ENCODE measurements at places on chromosomes 12 and 14. TPM values are rescaled to one million over a fixed set of nuclear protein-coding genes. Genes with fewer than 3 reads are reported as not detected.
A peak's percentile ranks its signal among the peaks of the same experiment; 100 is the strongest.

GRCh38 chr12:98417266-98417665 lies 98.1 kb upstream of the TMPO start:
- no peaks in the 10 kb centered on the region for H3K27me3 ChIP-seq
- DNase-seq = no peak
- H3K4me1 ChIP-seq = peaks cover 17% of the 10 kb centered on the region
- H3K4me3 ChIP-seq = no peak overlapping the region

- no peaks in the 10 kb centered on the region for H3K4me1 ChIP-seq
- no peak for DNase-seq
- H3K4me3 ChIP-seq = no peak overlapping the region
- H3K27me3 ChIP-seq = no peaks in the 10 kb centered on the region
- H3K27ac ChIP-seq = no peak overlapping the region
Observed at GRCh38 chr12:46743456-46743855, 82.3 kb downstream of the SLC38A4 start.

DNA sequence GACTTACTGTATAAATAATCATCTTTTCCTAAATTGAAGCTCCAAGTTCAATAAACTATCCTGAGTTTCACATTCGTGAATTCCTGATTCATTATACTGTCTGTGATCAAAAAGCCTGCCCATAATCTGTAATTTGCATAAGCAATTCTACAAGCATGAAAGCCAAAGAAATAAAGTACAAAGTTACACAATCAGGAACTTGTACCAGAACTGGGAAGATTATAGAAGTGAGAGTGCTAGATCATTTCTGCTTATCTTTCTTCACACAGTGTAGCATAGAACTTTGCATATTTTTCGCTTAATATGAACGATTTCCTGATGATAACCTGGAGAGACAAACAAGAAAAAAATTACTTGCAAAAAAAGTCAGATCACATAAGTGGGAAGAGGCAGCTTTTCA lies 308.2 kb downstream of the C12orf50 start:
- H3K27ac ChIP-seq = no peak overlapping the region
- H3K4me3 ChIP-seq = no peak overlapping the region
- no peak for DNase-seq
- H3K27me3 ChIP-seq = no peaks in the 10 kb centered on the region
- no peaks in the 10 kb centered on the region for H3K36me3 ChIP-seq

- H3K36me3 ChIP-seq = no peaks in the 10 kb centered on the region
- no peaks in the 10 kb centered on the region for H3K27me3 ChIP-seq
- no peak for DNase-seq
- peaks cover 32% of the 10 kb centered on the region for H3K4me1 ChIP-seq
- no peak overlapping the region for H3K27ac ChIP-seq
Observed at GRCh38 chr14:53532853-53533252, 379.7 kb upstream of the DDHD1 start.

GRCh38 chr12:76790564-76791552 lies 26.9 kb downstream of the ZDHHC17 start:
- no peak overlapping the region for H3K27ac ChIP-seq
- no peaks in the 10 kb centered on the region for H3K36me3 ChIP-seq

DNA sequence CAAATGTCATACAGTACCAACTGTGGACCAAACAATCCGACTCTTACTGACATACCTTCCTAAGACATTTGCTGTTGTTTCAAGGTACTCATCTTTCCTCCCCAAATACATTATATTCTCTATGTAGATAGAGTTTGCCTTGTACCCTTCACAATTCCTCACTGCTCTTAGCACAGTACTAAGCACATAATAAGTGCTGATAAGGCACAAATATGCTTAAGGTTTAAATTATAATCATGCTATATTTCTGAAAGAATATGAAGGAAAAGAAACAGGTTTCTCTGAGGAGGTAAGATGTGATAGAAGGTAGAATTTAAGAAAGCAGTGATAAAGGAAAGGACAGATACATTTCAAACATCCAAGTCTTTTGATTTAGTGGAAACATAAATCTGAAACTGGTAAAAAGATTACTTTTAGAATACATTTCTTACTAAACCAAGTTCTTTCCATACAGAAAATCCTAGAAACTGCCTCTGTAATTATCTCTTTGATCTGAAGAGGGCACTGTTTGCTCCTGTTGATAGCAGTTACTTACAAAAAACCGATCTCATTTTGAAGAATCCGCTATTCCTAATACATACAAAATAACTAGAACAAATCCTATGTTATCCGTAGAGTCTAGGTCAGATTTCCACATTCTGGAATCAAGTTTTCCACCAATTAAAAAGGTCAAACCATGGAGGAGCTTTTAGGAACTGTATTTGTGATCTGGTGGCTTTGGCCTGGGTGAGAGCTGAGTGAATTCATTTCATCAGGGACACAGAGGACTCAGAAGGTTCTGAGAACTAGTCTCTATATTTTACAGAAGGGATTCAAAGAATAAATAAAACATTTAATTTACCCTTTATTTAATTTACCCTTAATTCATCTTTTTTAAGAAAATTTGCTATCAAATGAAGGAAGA lies 311.9 kb downstream of the DAD1 start:
- H3K36me3 ChIP-seq = no peaks in the 10 kb centered on the region
- H3K4me1 ChIP-seq = peaks cover under 1% of the 10 kb centered on the region
- no peak overlapping the region for H3K27ac ChIP-seq

- H3K4me1 ChIP-seq = no peaks in the 10 kb centered on the region
- H3K27ac ChIP-seq = no peak overlapping the region
- H3K36me3 ChIP-seq = no peaks in the 10 kb centered on the region
- no peak for DNase-seq
- H3K4me3 ChIP-seq = no peak overlapping the region
Observed at GRCh38 chr14:35020713-35021112, 25.4 kb upstream of the FAM177A1 start.

- H3K4me3 ChIP-seq = no peak overlapping the region
- no peaks in the 10 kb centered on the region for H3K4me1 ChIP-seq
- no peak overlapping the region for H3K27ac ChIP-seq
- no peaks in the 10 kb centered on the region for H3K36me3 ChIP-seq
Observed at GRCh38 chr14:24542346-24542936, 33.6 kb downstream of the CTSG start.

DNA sequence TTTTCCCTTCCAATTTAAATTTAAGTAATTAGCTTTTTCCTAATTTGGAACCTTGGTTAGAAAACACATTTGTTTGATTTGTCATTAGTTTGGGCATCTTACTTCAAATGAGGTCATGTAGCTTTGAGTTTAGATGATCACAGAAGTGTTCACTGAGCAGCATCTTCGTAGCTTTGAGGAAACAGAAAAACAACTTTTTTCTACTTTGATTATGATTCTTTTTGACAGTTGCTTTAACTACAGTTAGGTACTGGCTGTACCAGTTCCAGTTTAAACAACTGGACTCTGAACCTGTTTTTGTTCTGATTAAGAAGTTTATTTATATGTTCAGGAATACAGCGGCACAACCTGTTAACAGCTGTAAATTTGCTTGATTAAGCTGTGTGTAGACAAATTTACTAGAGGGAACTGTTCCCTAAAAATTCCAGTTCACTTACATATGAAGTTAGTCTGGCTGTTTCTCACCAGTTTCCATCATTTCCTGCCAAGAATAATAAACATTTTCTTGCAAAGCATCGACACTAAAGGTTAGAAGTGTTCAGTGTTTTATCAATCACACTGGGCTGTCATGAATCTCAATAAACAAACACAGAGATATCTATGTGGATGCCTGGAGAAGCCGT lies 191.9 kb downstream of the RAD51B start:
- H3K27ac ChIP-seq = no peak overlapping the region
- H3K4me3 ChIP-seq = no peak overlapping the region
- DNase-seq = no peak
- H3K27me3 ChIP-seq = no peaks in the 10 kb centered on the region

DNA sequence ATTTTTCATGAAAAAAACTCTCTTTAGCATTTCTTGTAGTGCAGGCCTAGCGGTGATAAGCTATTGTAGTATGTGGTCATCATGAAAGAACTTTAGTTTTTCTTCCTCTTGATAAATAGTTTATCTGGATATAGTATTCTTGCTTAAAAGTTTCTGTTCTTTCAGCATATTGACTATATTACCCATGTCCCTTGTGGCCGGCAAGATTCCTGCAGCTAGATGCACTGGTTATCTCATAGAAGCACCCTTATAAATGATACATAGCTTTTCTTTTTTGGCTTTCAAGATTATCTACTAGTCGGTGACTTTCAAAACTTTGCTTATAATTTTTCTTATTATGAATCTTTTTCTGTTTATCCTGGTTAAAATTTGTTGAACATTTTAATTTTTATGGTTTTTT lies 234.8 kb downstream of the ALG10 start:
- H3K4me3 ChIP-seq = no peak overlapping the region
- H3K36me3 ChIP-seq = no peaks in the 10 kb centered on the region
- H3K27me3 ChIP-seq = no peaks in the 10 kb centered on the region
- H3K4me1 ChIP-seq = no peaks in the 10 kb centered on the region

- no peak overlapping the region for H3K27ac ChIP-seq
- H3K4me1 ChIP-seq = no peaks in the 10 kb centered on the region
- H3K36me3 ChIP-seq = no peaks in the 10 kb centered on the region
- H3K4me3 ChIP-seq = no peak overlapping the region
- no peaks in the 10 kb centered on the region for H3K27me3 ChIP-seq
Observed at GRCh38 chr14:24925771-24926374, 124.1 kb downstream of the STXBP6 start.

- no peaks in the 10 kb centered on the region for H3K36me3 ChIP-seq
- H3K4me3 ChIP-seq = no peak overlapping the region
- H3K27me3 ChIP-seq = no peaks in the 10 kb centered on the region
Observed at GRCh38 chr12:80513211-80513610, 69.2 kb downstream of the PTPRQ start.

DNA sequence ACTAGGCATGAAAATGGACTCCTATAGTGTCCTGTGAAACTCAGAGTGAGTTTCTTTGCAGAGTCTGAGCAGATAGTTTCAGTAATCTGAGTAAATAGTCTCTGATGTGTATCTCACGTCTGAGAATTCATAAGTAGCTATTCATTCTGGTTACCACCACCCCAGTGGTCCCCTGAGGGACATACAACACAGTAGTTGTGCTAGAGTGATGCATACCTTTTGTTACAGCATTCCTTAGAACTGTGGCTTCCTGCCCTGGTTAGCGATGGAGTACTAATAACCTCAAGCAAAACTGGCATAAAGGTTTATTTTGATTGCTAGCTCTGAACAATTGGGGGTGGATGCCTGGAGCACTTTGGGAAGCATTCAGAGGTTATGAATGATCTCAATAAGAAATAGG lies 114.7 kb downstream of the DAAM1 start:
- DNase-seq = no peak
- no peaks in the 10 kb centered on the region for H3K27me3 ChIP-seq
- no peaks in the 10 kb centered on the region for H3K36me3 ChIP-seq
- H3K4me3 ChIP-seq = no peak overlapping the region

- H3K4me3 ChIP-seq = no peak overlapping the region
- H3K4me1 ChIP-seq = no peaks in the 10 kb centered on the region
- H3K36me3 ChIP-seq = no peaks in the 10 kb centered on the region
- H3K27me3 ChIP-seq = no peaks in the 10 kb centered on the region
Observed at GRCh38 chr14:94439453-94440057, 13.0 kb downstream of the SERPINA11 start.

DNA sequence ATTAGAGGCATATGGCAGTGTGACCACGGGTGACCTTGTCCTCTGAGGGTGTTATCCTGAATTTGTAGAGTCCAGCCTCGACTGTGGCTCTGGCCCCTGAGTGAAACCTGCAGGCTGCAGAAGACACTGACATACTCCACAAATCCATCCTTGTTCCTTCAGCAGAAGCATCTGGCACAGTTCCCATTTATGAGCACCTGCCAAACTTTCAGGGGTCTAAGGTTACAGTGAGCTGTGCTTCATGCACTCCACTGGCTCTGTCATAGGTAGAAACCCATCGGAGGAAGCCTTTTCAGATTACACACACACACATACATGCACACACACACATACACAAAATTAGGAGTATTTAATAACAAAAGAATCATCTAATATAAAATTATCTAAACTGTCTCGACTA lies 13.6 kb upstream of the NUAK1 start:
- no peak overlapping the region for H3K27ac ChIP-seq
- no peaks in the 10 kb centered on the region for H3K4me1 ChIP-seq
- DNase-seq = no peak
- no peaks in the 10 kb centered on the region for H3K36me3 ChIP-seq
- H3K27me3 ChIP-seq = no peaks in the 10 kb centered on the region

GRCh38 chr12:49190974-49191373 lies 2.1 kb upstream of the TUBA1A start:
- H3K27ac ChIP-seq = no peak overlapping the region
- DNase-seq = no peak
- no peaks in the 10 kb centered on the region for H3K4me1 ChIP-seq
- no peaks in the 10 kb centered on the region for H3K36me3 ChIP-seq
- H3K27me3 ChIP-seq = no peaks in the 10 kb centered on the region

DNA sequence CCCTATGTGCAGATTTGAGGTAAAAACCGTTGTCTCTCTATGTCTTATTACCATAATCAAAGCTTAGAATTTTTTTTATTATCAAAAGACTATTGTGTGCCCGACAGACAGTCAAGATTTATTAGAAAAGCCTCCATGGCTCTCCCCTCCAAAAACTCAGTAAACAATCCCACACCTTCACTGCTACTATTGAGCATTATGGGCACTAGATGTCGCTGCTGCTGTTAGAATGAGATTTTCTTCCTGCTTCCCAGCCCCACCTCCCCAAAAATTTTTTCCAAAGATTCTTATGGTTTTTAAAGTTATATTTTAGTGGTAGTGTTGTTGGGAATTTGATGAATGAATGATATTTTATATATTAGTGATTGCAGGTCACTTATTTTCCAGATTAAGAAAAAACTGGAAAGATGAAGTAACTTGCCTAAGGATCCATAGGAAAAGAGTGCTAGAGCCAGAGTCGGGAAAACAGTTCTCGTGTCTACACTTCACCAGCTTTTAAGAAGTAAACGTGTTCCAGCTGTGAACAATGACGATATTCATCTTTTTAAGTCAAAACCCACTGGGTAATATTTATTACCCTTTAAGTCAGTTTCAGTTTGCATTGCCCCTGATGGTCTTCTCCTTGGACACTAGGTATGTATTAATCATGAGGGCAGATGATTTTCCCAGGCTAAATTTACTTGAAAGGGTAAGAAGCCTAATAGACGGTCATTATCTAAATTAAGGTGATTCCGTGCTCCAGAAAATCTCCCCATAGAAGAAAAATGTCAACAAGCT lies 12.2 kb upstream of the FOXG1 start:
- H3K27me3 ChIP-seq = no peaks in the 10 kb centered on the region
- no peaks in the 10 kb centered on the region for H3K36me3 ChIP-seq
- H3K4me3 ChIP-seq = no peak overlapping the region
- H3K4me1 ChIP-seq = no peaks in the 10 kb centered on the region
- H3K27ac ChIP-seq = no peak overlapping the region
- peak; percentile 54 for DNase-seq

Gene SELPLG
- 0.44 TPM for total RNA-seq

Gene SERPINA1
- total RNA-seq = 150 TPM

Gene GUCY2C
- 4.4 TPM for total RNA-seq

Gene BBOF1
- 0.91 TPM for total RNA-seq

Gene PDE3A
- 0.44 TPM for total RNA-seq

Gene PLXNC1
- 41.3 TPM for total RNA-seq

Gene DICER1
- 56.0 TPM for total RNA-seq
